ENCODE measurements at places on chromosomes 11 and 22. TPM values are rescaled to one million over a fixed set of nuclear protein-coding genes. Genes with fewer than 3 reads are reported as not detected.

The OR52I2 gene
- total RNA-seq = not detected

The ABCG4 gene
- total RNA-seq = 0.14 TPM

The CAPN1 gene
- 179 TPM for total RNA-seq

The C11orf86 gene
- not detected for total RNA-seq

DNA sequence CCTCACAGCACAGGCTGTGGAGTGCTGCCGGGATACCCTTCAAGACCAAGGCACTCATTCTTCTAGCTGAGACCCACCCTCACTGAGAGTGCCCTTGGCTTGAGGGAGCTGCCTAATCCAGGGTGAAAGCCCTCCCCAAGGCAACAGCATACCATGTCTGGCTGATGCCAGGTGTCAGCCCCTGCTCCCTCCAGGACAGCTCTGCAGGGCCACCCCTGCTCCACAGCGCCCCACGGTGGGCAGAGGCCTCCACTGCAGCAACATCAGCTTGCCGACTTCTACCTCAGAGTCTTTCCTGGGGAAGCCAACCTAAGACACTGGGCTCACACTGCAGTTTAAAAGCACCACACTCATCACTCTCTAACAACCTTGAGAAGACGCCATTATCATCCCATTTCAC lies 29.0 kb downstream of the TTLL1 start:
- no peak for DNase-seq
- H3K4me3 ChIP-seq = no peak overlapping the region
- peaks cover 21% of the 10 kb centered on the region for H3K36me3 ChIP-seq
- no peaks in the 10 kb centered on the region for H3K4me1 ChIP-seq

DNA sequence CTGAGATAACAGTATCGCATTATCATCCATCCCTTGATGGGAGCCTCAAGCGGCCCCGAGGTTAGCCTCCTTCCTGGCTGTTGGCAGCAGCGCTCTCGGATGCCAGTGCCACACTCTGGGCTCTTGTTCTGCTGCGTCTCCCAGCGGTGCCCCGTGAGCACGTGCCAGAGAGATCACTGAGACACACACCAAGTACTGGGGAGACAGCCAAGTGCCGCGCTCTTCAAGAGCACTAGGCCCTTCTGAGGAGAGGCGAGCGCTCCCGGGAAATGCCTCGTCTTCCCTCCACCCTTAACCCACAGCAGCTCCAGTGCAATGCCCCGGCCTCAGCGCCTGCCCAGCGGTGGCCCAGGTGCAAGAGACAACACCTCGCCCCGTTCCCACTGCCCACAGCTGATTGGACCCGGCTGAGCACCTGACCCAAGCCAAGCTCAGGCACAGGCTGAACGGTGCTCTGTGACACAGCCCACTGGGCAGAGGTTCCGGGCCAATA lies 248.3 kb upstream of the NARS2 start:
- no peaks in the 10 kb centered on the region for H3K36me3 ChIP-seq
- H3K27ac ChIP-seq = peak overlapping the region; percentile 73
- no peaks in the 10 kb centered on the region for H3K27me3 ChIP-seq
- H3K4me3 ChIP-seq = no peak overlapping the region
- peak; percentile 88 for DNase-seq
- H3K4me1 ChIP-seq = peaks cover 28% of the 10 kb centered on the region

DNA sequence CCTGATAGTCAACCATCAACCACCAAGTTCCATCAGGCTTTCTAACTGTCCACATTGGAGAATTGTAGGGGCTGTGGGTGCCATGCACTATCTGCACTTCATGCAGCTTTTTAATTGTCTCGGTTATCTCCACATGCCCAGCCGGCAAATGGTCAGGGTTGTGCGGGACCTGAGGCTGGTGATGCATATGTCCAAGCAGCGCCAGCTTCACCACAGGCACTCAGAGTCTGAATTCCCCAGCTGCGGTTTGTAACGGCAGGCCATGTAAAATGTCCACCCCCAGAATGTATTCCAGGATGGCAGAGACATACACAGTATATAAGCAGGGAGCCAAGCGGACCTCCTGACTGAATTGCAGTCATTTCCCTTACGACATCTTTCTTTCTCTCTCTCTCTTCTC lies 435.6 kb downstream of the DYNC2H1 start:
- H3K27me3 ChIP-seq = no peaks in the 10 kb centered on the region
- no peak for DNase-seq
- no peak overlapping the region for H3K4me3 ChIP-seq
